ENCODE measurements at places on chromosomes 2 and 18.

DNA sequence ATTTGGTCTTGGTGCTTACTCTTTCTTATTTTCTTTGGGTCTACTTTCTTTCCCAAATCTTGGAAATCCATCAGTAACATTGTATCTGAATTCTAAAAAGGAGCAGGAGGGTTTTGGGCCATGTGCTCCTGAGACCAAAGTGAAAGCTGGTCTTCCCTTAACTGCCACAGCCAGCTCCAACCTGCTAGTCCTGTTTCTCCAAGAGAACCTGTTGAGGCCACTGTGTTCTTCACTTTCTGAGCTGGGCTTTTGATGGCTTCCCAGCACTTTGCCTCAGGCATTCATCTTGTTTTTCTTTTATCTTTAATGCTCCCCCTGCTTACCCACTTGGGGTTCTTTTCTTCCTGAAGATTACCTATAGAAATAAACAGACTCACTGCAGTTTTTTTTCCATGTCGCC, 53.3 kb downstream of the ARHGAP28 start:
- no peak for DNase-seq

- no peak for DNase-seq
Measured at GRCh38 chr18:36680042-36680441, 148.8 kb downstream of the TPGS2 start.

- DNase-seq: no peak
Measured at GRCh38 chr2:217444932-217445331, 557.9 kb downstream of the TNS1 start.

DNA sequence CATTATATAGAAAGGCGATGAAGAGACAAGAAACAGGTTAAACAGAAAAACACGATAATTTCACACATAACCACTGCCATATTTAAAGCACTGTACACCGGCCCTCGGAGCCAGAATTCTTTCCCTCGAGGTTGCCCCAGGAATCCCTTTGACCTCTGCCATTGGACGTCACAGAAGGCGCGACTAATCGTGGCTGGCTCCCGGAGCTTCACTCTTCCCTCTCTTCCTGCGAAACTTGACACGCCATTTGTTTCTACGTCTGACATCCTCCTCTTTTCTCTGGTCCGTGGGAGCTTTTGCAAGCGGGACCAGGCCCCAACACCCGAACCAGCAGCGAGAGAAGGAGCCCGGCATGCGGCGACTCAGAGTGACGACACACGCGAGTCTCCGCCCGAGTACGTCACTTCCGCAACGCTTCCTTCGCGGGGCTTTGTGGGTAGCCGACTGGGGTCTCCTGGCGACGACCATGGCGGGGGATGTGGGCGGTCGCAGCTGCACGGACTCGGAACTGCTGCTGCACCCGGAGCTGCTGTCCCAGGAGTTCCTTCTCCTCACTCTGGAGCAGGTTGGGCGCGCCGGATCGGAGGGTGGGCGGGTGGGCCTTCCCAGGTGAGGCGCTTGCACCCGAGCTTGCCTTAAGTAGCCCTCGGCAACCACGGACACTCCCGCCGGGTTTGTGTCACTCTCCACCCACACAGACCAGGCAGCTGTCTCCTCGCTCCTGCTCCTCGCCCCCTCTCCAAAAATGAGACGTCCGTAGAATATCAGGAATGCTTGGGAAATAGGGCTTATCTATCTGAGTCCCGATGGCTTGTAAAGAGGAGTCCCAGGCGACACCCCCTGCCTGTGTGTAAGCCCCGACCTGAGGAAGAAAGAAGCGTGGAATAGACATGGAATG, at the start of gene C2orf49:
TSS of gene C2orf49 (plus strand) at position 419 of the 898 bp plus-strand sequence. CDS start at position 467, 48 bp downstream.
- peak; percentile 87 for DNase-seq

DNA sequence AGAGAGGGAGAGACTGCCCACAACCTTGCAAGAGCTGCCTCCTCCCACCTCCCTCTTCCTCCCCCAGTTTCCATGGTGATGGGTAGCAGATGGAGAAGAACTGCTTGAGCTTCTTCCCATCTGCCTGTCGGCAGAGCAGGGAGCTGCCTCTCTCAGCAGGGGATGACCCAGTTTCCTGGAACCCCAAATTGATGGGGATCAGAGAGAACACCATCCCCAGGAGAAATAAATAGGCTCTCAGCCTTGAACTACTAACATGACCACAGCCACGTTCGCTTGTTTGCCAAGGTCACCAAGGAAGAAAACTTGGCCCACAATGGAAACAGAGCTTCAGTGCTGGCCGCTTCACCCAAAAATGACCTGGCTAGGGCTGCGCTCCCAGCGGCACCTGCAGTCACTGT, 82.2 kb downstream of the ADD2 start:
- DNase-seq: no peak

DNA sequence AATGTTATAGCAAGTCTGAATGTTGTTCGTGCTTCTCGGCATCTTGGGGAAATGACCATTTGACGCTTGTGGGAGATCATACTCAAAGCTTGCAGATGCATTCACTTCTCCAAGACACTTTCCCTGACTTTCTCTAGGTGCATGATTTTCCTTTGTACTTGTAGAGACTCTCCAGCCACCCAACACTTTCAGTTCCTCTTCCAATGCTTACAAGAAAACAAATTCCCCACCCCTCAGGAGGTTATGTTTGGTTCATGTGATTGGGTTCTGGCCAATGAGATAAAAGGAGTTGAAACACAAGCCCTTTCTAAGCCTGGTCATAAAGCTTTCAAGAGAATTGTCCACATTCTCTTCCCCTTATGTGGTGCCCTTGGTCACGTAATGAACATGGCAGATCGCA, 156.3 kb downstream of the EPHA4 start:
- no peak for DNase-seq

DNA sequence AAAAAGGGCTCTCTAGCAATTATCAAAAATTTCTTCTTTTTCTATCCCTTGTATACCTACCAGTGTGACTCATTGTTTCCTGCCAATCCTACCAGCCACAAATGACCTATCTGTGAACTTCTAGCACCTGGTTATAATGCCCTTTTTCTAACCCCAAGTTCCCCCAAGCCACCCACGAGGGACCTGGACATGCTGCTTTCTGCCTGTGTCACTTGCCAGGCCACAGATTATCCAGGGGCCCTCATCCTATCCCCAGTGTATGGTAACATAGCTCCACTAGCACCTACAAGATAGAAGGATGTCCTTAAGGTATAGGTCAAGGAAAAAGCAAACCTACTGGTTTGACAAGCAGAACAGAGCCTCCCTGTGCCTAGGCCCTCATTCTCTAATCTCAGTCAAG, 26.8 kb downstream of the AAK1 start:
- DNase-seq: peak; percentile 29

DNA sequence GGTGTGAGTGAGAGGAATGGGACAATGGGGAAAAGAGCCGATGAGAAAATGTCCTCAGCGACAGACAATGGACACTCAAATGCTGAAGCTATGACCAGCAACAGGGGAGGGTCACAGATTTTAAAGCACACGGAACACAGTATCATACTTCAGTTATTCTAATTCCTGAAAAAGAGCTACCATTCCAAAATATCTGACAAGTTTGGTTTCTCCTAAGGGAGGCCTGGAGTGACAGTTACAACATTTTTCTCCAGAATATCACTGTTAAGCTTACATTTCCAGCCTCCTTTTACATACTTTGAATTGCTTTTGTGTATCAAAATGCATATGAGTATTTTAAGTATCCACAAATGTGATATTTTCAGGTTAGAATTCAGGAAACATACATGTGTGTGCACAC, 321.6 kb upstream of the THUMPD2 start:
- DNase-seq: no peak

GRCh38 chr2:178477443-178478129, 814 bp downstream of the FKBP7 start:
- DNase-seq: no peak

- no peak for DNase-seq
Measured at GRCh38 chr2:74238879-74239278, 40.5 kb downstream of the MTHFD2 start.

DNA sequence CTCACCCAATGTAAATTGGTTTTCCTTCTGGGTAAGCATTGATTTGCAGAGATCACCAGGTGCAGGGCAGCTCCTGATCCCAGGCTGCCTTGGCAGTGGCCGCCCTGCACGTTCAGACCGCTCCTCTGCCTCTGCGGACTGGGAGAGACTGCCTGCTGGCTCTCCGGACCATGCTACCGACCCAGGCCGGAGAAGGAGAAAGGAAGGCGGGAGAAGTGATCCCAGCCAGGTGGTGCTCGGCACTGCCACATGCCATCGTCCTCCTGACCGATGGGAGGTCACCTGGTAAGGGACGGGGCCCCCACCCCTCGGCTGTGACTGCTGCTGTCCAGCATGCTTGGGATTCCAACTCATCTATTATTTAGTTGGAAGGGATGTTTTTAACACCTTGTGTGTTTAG, 108.1 kb upstream of the POU3F3 start:
- no peak for DNase-seq

- no peak for DNase-seq
Measured at GRCh38 chr2:162230761-162231160, 12.5 kb downstream of the FAP start.

- no peak for DNase-seq
Measured at GRCh38 chr2:232875256-232876121, 5.4 kb downstream of the SNORC start.

DNA sequence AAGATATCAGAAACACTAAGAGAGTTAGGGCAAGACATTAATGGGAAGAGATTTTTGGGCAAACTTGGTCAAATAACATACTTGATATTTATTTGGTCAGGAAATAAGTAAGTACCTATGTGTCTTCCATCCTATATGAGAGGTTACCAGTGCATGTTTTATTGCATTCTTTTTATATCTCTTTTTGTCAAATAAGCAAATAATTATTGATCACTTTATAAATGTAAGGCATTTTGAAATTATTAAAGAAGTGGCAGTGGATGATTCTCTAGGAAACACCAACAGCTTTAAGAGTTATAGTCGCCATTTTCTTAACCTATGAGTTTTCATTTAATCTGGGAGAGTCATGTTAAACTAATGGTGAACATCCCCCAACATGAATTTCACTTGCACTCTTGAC, 453.3 kb downstream of the MEIS1 start:
- no peak for DNase-seq

GRCh38 chr2:27844821-27845255, 45.3 kb downstream of the RBKS start:
- no peak for DNase-seq

- no peak for DNase-seq
Measured at GRCh38 chr2:144117086-144117485, 402.8 kb downstream of the ZEB2 start.

- DNase-seq: no peak
Measured at GRCh38 chr2:136022396-136023146, 37.1 kb upstream of the DARS1 start.

DNA sequence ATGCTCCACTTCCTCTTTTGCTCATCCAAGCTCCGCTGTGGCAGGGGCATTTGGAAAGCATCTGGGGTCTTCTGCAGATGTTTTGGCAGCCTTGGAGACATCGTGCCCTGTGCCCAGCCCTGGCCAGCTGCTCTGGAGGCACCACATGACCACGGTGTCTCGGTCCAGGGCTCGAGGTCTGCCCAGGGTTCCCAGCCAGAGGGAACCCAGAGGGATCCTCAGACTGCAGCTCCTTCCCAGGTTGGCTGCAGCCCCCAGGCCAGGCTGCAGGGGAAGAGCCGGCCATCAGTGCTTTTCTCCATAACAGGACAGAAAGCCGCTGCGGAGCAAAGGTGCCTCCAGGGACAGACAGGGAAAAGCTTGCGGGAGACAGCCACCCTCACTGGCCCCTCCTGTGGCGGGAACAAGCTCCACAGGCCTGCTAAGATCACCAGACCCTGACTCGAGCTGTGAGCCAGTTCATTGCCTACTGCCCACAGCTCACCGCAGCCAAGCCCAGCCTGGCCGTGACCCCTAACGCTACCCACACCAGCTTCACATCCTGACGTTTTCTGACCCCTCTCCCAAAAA, 74.7 kb downstream of the SMAD7 start:
- DNase-seq: no peak

DNA sequence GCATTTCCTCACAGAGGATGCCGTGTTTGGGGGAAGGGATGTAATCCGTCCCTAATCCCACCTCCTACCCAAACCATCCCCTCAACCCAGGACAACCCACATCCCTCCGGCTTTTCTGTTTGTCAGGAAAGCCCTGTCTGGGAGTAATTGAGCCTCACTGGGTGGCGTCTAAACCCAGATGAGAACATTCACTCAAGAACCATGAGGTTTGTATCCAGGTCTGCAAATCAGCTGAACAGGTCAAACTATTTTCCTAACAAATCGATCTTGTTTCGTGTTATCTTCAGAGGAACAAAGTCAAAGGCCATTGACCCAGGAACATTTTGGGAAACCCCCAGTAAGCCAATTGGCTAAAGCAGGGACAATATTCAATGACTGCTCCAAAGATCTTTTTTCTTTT, 25.7 kb downstream of the CYP27C1 start:
- no peak for DNase-seq
